Esophagus squamous epithelium (tissue), 5 donors: ENCODE measurements at places on chromosomes 12 and 14.

DNA sequence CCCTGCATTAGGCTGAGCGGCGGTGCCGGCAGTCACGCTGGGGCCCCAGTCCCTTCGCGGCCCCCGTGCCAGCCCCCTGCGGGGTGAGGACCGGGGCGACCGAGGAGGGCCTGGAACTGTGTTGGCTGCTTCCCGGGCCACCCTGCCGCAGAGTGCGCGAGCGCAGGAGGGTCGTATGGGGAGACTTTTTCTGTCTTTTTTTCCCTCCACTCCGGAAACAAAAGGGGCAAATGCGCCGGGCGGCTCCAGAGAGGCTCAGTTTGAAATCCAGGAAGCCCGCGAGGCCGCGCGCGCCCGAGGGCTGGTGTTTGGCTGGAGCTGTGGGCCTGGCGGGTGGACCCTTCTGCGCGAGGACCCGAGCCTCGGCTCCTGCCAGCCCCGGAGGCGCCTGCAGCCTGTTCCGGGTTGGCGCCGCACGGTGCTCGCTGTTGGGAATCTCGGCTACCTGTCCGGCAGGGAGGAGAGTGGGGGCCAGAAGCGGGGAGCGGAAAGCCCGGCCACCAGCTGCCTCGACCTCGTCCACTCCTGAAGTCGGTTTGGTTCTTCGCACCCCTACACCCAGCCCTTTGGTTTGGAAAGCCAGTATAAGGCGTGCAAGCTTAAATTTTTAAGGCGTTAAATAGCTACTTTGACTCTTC, 638 bp downstream of the PLEKHG3 start:
- no peak for DNase-seq

DNA sequence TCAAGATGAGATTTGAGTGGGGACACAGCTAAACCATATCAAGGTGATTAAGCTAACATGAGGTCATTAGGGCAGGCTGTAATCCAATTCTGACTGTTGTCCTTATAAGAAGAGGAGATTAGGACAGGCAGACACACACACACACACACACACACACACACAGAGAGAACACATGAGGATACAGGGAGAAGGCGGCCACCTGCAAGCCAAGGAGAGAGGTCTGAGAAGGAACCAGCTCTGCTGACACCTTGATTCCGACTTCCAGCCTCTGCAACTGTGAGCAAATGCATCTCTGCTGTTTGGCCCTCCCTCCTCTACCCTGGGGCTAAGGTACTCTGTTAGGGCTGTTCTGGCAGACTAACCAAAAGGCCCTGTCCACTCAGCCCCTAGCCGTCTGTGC, 112.5 kb upstream of the GSC start:
- no peak for DNase-seq

DNA sequence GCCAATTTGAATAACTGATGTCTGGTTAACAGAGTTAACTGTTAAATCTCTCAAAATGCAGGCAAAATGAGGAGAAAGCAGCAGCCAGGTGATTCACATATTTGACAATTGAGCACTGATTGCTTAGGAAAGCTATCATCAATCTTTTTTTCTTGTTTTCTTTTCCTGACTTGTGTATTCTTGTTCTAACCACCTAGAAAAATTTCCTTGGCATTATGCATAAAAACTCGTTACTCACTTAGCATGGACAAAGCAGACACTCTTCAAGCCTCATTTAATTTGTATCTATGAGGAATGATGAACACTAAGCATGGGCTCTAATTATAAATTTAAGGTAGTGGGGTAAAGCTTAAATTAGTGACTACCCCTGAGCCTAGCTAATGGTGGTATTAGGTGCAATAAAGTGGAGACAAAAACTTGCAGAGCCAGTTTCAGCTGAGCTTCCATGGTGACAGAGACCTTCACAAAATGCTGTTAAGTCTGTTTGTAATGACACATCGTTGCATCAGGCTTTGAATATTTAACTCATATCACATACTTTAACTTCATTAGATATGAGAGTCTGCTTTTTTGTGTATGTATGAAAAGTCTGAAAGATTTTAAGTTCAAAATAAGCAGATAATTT, 52.0 kb downstream of the RASSF9 start:
- DNase-seq: no peak

DNA sequence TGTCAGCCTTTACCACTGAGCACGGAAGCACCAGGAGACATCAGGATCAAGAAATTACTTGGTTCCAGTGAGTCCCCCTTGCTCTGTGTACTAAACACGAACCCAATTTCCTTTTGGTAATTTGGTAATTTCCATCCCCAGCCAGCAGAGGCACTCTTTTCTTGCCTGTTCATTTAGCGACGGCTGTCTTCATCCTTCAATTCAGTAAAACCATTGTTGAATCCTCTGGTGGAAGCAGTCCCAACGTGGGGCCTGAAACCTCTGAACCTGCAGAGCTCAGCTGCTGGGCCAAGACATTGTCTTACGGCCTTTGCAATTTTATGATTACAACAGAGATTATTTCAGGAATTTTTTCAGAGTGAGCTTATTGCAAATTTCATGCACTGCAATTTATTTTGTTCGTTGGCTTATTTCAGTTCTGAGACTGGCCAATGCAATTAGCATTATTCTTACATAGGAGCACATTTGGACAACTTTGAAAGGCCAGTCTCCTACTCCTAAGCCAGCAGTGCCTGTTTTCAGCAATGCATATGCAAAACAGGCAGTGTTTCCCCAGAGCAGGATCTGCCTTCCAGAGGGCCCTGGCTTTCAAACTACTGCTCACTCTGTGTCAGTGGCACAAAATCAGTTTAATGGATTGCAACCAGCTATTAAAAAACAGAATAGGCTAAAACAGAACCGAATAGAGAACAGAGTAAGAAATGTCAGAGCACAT, 372.9 kb upstream of the TMEM132C start:
- no peak for DNase-seq

- DNase-seq: no peak
Observed at GRCh38 chr12:45730084-45730347, 510 bp downstream of the ARID2 start.

DNA sequence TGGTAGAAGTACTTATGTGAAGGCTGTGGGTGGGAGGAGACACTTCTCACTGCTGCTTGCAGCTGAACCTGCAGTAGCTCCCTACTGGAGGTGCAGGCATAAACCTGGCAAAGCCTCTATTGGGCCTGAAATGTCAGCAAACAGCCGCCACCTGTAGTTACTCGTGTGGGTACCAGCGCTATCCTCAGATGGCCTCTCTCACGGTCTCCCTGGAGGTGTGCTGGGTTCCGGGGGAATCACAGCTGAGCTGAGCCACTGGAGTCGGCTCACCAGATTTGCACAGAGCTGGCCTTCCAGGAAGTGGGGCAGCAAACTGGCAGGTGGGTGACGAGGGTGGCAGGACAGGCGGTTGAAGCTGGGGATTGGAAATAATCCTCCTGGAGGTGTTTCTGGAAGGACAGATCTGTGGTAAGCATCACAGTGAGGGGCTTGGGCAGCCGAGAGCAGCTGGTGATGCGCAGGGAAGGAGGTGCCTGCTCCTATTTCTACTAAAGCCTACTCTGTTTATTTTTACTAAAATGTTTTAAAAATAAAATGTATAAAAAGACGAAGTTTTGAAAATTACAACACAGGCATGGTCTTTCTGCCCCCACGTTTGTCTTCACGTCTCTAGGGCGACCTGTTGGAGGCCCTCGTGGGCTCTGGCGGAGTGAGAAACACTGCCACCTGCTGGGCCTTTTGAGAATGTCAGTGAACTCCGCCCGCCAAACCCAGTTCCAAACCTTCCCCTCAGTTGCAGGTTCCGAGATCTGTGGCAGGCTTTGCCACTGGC, 67.8 kb upstream of the PLEKHG3 start:
- DNase-seq: no peak

DNA sequence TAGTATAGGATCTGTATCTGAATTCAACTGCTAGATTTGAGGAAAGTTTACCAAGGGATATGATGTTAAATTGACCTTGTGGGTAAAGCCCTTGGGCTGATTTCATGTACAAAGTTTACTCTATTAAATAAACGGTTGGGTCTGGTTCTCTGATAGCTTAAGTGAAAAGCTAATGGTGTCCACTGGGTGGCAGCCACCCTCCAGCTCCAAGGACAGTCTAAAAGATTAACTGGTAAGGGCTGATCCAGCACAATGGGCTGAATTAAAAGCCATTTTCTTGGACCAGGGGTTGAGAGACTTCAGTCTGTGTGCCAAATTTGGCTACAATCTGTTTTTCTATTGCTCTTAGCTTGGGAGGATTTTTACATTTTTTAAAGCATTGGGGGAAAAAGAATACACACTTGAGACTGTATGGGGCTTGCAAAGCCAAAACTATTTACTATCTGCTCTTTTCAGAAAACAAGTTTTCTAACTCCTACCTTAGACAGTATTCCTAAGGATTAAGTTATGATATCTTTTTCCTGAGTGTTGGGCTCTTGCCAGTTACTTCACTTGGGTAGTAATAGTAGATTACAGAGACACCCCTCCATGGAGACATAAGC, 116.5 kb downstream of the GPHN start:
- DNase-seq: no peak

DNA sequence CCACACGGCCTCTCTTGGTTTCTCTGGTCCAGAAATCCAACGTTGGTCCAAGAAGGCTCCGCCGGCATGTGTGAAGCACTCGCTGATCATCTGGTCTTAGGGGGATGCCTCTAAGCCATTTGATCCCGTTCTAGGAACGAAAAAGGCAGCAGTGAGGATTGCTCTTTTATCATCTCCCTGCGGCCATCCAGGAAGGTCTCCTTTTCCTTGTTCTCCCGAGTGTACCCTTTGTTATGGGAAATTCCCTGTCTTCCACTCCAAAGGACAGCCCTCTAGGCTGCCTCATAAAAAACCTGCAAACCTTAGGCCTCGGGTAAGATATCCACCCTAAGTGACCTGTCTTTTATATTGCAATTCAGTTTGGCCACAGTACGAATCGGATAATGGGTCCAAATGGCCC, 85.8 kb downstream of the TMTC3 start:
- DNase-seq: no peak

- no peak for DNase-seq
Observed at GRCh38 chr12:115002434-115002833, 318.5 kb upstream of the TBX3 start.

DNA sequence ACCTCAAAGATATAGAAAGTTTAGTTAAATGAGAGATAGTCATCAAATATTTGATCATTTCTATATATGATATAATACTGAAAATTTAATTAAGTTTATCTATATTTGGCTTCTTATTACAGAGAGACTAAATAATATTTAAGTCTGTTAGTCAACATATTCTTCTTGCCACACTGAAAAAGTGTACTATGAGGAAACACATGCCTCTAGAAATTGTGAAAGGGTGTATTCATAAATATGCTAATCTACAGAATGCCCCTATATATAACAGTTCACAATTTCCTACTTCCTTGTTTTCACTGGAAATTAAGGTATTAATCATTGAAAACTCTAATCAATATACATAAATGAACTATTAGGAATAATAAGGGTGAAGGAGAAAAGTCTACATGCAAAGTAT, 31.4 kb upstream of the ETV6 start:
- DNase-seq: no peak

GRCh38 chr12:60075091-60075490, 479.3 kb downstream of the SLC16A7 start:
- no peak for DNase-seq

- DNase-seq: no peak
Observed at GRCh38 chr12:5318874-5319273, 113.0 kb upstream of the NTF3 start.

DNA sequence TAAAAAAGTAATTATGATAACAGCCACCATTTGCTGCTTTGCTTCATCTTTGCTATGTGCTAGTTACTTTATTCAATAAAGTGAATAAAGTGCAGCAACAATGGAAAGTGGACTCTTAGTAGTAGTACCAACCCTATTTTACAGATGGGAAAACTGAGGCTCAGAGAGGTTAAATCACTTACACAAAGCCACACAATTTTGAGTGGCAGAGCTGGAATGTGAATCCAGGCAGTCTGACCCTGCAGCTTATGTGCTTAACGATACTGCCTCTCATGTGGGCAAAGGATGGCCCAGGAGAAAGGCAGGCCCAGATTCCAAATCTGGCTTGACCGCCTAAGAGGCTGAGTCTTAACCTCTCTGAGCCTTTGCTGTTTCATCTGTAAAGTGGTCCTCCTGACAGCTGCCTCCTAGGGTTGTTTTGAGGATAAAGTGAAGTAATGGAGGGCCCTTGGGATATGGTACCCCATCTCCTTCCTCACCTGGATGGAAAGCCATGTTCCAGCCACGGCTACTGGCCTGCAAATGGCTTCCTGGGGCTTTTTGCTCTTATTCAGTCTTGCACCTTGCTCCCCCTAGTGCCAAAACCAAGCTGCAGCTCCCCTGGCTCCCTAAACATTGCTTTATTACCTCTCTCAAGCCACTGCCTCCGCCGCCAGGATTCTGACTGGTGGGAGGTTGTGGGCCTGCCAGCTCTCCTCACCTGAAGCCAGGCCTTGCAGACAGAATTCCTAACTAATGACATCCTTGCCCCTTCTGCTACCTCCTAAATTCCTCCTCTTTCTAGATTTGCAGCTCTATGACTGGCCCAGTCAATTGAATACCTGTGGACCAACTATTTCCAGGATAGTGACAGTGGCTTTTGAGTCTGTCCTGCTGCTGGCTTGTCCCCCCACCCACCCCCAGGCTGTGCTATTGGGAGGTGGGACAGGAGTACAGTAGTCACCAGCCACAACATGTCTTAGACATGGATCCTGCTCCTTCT, 283.3 kb upstream of the PWP1 start:
- DNase-seq: no peak

- DNase-seq: no peak
Observed at GRCh38 chr12:105671720-105672119, 341.2 kb downstream of the C12orf75 start.
